Stimulated activated CD8-positive, alpha-beta memory T cell treated with anti-CD3 and anti-CD28 coated beads, Interleukin-4, amount 100 ng/mL, for 4 hours (primary cell): ENCODE measurements at places on chromosomes 11 and 22.

GRCh38 chr11:2934021-2934550 lies 4.9 kb upstream of the PHLDA2 start:
- DNase-seq, result no peak

GRCh38 chr11:133176748-133177147 lies 355.6 kb downstream of the OPCML start:
- no peak for DNase-seq

DNA sequence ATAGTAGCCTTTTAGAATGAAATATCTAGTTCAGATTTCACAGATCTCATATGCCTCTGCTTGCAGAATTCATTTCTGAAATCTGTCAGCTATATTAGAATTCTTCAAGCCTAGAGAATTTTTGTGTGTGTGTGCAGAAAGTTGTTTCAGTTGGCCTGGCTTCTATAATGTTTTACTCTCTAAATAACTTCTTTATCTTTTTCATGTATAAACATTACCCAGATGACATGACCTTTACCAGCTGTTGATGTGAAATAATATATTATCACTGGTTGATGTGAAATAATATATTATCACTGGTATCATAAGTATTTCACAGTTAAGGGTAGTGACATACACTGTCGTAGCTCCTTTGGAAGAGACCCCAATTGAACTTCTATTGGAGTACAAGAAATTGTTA lies 72.8 kb downstream of the ALX4 start:
- no peak for DNase-seq

DNA sequence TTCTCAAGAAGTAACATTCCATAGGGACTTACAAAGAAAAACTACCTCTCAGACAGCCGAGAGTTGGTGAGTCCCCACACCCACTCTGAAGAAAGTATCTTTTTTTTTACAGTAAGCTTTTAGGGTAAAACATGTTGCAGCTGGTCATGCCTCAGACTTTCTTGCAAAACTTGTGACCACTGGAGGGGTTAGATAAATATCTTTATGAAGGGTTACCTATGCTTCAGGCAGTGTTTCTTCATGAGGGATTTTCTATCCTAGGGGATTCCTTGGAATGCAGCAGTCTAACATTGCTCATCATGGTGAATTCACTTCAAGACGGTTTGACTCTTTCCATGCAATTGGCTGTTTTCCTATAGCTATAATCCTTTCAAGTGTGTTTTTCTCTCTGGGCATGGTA lies 20.8 kb upstream of the SNX19 start:
- DNase-seq, result no peak

- DNase-seq, result no peak
Measured at GRCh38 chr11:12185914-12186313, 75.5 kb downstream of the MICAL2 start.

DNA sequence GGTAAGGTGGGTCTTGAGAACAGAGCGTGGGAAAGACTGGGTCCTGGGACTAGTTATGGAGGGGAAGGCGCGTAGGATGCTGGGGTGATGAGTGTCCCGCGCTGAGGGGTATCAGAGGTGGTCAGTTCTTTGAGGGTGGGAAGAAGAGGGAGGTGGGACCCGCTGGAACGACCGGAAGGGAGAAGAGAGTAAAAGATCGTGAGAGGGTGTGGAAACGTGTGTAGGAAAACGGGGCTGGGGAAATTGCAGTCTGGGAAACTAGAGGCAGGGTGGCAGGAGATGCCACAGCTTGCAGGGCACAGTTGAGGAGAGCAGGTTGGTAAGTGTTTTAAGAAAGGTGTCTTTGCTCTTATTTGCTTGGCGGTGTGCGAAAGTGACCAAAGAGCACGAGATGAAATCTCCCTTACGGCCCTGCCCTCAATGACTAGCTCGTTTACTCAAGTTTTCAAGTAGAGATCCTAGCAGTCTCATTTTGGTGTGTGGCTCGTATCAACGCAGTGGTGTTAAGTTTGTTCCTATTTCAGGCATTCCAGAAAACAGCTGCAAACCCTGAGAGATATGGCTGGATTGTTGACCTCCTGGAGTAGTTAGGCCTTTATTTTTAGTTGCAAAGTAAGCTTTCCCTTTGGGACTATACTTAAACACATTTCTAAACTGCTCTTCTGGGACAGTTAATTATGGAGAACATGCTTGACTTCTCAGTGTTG lies 615 bp downstream of the STT3A start:
- DNase-seq, result no peak

GRCh38 chr22:36787204-36787988 lies 11.5 kb upstream of the IFT27 start:
- no peak for DNase-seq

DNA sequence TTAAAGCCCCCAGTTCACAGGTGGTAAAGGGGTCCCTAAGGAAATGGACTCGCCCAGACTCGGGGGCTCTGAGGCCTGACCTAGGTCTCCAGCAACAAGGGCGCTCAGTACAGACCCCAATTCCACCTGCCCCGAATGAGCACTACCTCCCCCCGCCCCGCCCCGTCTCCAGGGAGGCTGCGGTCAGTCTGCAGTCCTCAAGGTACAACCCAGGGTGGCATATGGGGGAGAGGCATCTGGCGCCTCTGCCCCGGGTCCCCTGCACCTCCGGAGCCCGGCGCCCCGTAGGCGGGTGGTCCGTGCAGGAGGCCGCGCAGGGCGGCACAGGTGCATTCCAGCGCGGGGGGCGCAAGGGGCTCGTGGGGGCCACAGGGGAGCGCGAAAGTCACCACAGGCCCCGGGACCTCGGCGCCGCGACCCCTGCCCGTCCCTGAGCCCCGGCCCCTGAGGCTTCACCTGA lies 361 bp downstream of the CTSD start:
- DNase-seq, result no peak

DNA sequence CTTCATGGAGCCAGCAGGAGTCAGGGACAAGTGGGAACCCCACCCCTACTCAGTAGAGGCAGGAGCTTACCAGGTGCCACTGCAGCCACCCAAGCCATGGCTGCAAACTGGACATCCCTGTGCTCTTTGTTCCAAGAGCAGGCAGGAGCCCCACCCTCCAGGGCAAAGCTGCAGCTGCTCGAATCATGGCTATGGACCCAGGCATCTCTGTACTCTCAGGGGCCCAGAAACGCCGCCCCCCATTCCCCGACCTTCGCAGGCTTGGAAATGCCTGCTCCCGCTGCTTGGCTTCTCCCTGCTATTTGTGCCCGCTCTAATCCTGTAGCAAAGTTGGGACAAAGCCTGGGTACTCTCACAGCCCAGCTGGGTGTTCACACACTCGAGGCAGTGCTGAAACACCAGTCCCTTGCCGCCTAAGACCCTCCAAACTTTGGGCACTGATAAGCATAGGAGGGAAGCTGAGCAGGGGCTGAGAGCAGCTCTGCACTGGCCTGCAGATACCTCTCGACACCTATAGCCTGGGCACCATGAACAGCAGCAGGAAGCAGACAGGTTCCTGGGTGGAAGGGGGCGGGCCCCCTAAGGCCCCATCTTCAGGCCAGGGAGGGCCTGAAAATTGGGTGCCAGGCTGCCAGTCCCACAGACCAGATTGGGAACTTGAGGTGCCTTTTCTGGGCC lies 402.4 kb downstream of the LRRC4C start:
- DNase-seq, result no peak

- no peak for DNase-seq
Measured at GRCh38 chr11:75921808-75922207, 106.8 kb downstream of the UVRAG start.

- no peak for DNase-seq
Measured at GRCh38 chr11:116285026-116285425, 487.8 kb downstream of the BUD13 start.

DNA sequence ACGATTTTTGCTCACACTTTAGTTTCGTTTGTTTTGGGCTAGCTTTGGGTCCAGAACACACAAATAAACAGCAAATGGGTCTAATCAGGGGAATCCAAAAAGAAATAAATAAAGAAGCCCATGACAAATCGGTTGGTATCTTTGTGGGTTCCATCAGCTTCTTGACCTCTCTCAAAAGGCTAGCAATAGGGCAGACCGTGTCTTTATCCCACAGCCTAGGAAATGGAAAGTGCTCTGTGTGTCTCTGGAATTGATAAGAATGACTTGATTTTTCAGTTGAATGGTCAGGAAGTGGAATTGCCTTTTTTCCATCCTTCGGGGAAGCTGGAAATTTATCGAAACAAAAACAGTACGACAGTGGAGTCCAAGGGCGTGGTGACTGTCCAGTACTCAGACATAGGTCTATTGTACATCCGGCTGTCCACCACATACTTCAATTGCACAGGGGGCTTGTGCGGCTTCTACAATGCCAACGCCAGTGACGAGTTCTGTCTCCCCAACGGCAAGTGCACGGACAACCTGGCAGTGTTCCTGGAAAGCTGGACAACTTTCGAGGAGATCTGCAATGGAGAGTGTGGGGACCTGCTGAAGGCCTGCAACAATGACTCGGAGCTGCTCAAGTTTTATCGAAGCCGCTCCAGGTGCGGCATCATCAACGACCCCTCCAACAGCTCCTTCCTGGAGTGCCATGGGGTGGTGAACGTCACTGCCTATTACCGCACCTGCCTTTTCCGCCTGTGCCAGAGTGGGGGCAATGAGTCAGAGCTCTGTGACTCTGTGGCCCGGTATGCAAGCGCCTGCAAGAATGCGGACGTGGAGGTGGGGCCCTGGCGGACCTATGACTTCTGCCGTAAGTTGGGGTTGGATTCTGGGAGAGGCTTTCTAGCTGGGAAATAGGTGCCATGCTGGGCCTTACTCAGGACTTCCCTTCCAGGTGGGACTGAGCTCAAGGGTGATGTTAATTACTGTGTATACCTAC lies 28.6 kb downstream of the TECTA start:
- no peak for DNase-seq

GRCh38 chr11:3042496-3043314 lies 14.5 kb downstream of the CARS1 start:
- DNase-seq, result no peak

GRCh38 chr11:118877487-118878162 lies 6.1 kb upstream of the CXCR5 start:
- DNase-seq, result no peak

GRCh38 chr11:57054817-57055216 lies 66.1 kb downstream of the OR5AK2 start:
- DNase-seq, result no peak

GRCh38 chr11:2575591-2576051 lies 124.2 kb downstream of the KCNQ1OT1 start:
- DNase-seq, result no peak

DNA sequence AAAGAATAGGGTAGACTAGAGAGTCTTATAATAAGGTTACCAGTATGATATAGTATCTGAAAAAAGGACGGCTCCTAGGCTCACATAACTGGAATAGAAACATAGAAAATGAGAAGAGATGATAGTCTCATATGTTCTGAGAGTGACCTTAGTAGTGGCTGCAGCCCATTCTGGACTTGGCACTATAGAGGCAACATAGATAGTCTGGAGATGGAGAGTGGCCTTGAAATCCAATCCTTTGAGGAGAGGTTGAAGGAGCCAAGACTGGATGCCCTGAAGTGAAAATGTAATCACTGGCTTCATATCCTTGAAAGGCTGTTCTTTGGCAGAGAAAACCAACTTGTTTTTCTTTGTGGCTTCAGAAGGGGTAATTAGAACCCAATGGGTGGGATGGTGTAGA lies 81.1 kb downstream of the STIM1 start:
- DNase-seq, result no peak

DNA sequence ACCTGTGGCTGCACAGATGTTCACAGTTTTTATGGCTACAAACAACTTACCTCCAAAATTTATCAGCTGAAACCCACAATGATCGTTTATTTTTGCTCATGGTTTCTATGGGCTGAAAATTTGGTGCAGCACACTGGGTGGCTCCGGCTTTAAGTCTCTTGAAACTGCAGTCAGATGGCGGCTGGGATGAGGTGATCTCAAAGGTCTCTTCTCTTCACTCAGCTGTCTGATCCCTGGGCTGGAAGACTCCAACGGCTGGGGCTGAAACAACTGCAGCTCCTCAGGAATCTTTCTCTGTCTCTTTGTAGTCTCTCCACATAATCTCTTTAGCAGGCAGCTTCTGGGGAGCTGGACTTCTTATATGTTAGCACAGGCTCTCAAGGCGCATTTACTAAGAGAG lies 117.3 kb upstream of the FAT3 start:
- no peak for DNase-seq

- DNase-seq, result no peak
Measured at GRCh38 chr11:19659529-19659928, 53.1 kb upstream of the NAV2 start.

DNA sequence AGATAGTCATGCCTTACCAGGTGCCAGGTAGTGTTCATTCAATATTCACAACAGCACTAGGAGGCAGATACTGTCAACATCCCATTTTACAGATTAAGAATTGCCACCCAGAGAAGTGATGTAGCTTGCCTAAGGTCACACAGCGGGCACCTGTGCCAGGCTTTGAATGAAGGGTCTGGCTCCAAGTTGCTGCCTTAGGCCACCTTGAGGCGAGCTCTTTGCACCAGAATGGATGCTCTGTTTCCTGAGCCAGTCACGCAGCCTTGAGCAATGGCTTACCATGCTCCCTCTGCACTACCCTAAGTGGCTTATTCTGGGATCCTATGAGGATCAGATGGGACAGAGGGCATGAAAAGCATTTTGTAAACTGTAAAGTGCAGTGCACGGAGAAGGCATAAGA lies 25.1 kb upstream of the TIMP3 start:
- no peak for DNase-seq

GRCh38 chr11:122632181-122632824 lies 23.2 kb upstream of the UBASH3B start:
- DNase-seq, result no peak

DNA sequence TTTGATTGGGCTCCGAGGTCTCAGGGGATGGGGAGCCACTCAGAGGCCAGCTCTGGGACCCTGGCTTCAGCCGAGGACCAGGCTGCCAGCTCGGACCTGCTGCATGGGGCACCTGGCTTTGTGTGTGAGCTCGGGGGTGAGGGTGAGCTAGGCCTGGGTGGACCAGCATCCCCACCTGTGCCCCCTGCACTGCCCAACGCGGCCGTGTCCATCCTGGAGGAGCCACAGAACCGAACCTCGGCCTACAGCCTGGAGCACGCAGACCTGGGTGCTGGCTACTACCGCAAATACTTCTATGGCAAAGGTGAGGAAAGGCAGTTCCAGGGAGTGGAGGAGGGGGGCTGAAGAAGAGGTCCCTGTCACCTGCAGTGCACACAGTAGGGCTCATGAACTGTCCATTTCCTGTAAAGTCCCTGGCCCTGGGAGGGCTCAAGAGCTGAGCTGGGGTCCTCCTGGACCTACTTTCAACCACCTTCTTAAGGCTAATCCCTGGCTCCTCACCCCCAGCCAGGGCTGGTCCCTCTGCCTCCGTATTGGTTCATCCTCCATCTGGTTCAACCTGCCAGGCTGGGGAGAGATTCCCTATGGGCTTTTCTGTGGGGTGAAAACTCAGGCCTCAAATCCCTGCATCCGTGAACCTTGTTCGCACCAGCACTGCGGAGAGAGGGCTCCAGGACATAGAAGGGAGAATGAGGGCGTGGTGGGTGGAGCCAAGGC lies 3.6 kb downstream of the SIPA1 start:
- DNase-seq, result no peak
